Right lung (tissue), 10 donors: ENCODE measurements at places on chromosomes 12 and 14. TPM values are rescaled to one million over a fixed set of nuclear protein-coding genes. Genes with fewer than 3 reads are reported as not detected.

FAM181A gene
- polyA plus RNA-seq = 0.21 TPM

CLEC4C gene
- 0.18 TPM for polyA plus RNA-seq

VTI1B gene
- polyA plus RNA-seq = 85.8 TPM

MYO1A gene
- 0.22 TPM for polyA plus RNA-seq

IL22 gene
- polyA plus RNA-seq = not detected

SYT1 gene
- polyA plus RNA-seq = 5.8 TPM

TSHR gene
- 0.46 TPM for polyA plus RNA-seq

ARHGAP9 gene
- polyA plus RNA-seq = 5.1 TPM

SIX1 gene
- 0.99 TPM for polyA plus RNA-seq

INHBC gene
- polyA plus RNA-seq = 0.27 TPM

RND1 gene
- 2.3 TPM for polyA plus RNA-seq

TAS2R31 gene
- 2.1 TPM for polyA plus RNA-seq

ACOT4 gene
- polyA plus RNA-seq = 0.86 TPM

FGF23 gene
- polyA plus RNA-seq = not detected

AQP2 gene
- 0.17 TPM for polyA plus RNA-seq

TMEM121 gene
- polyA plus RNA-seq = 3.3 TPM

CEBPE gene
- polyA plus RNA-seq = 0.16 TPM

MRPL42 gene
- polyA plus RNA-seq = 69.6 TPM

EML1 gene
- 33.5 TPM for polyA plus RNA-seq

LRTM2 gene
- 0.05 TPM for polyA plus RNA-seq

DBX2 gene
- not detected for polyA plus RNA-seq

OR10G3 gene
- 0.12 TPM for polyA plus RNA-seq

SERPINA10 gene
- 0.39 TPM for polyA plus RNA-seq

CLECL1 gene
- polyA plus RNA-seq = 0.47 TPM

PCK2 gene
- 17.0 TPM for polyA plus RNA-seq

ACSM4 gene
- 0.12 TPM for polyA plus RNA-seq

C14orf132 gene
- 33.5 TPM for polyA plus RNA-seq

SUDS3 gene
- 42.6 TPM for polyA plus RNA-seq

APOLD1 gene
- 8.7 TPM for polyA plus RNA-seq
